ENCODE measurements at places on chromosomes 3 and 15.

DNA sequence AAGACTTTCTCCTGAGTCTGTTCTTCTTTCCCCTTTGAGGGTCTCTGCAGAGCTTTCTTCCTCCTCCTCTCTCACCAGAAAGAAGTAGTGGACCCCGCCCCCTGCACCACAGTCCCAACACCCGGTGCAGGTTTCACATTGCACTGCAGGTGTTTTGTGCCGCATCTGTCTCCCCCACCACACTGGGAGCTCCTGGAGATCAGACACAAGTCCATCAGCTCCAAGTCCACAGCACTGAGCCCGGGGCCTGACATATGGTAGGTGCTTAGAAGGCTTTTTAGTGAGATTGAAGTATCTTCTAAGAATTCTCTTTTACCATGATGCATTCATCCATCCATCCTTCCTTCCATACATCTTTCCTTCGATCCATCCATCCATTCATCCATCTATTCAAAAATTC, 9.8 kb downstream of the STRA6 start:
- no peak for DNase-seq

DNA sequence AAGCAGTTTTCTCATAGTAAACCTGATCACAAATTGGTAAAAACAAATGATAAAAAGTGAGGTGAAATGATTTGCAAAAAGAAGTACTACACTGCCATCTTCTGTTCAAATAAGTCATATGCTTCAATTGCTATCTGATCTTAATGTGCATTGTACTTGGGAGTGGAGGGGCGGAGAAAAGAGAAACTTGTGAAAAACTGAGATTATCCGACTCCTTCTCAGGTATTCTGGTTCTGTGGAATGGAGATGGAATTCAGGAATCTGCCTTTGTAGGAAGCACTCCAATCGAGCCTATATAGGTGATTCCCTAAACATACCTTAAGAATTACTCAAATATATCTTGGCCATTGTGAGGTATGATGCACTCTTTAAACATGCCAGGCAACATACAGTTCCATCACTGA, 180.6 kb downstream of the CHL1 start:
- no peak for DNase-seq

DNA sequence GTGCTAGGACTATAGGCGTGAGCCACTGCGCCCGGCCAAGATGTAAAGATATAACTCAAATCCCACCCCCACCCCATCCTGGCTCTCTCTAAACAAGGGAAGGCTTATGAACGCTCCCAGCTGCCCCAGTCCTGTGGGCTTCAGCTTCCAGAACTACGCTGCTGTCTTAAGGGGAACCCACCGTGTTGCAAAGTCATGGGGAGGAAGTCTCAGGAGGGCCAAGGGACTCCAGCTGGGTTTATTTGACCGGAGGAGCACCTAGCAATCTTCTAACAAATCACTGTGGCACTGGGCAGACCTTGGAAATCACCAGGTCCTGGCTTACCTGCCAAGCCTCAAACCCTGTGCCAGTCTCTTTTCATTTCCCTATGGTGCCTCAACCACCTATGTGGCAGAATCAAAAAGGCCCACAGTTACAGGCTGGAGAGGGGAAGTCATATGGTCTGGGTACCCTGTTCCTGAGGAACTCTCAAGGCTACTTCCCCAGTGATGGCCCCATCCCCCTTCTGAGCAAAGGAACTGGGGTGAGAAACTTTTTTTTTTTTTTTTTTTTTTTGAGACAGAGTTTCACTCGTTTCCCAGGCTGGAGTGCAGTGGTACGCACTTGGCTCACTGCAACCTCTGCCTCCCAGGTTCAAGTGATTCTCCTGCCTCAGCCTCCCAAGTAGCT, 83.4 kb downstream of the RBPMS2 start:
- DNase-seq: no peak

GRCh38 chr15:43046484-43046883, 59.4 kb downstream of the UBR1 start:
- DNase-seq: no peak

DNA sequence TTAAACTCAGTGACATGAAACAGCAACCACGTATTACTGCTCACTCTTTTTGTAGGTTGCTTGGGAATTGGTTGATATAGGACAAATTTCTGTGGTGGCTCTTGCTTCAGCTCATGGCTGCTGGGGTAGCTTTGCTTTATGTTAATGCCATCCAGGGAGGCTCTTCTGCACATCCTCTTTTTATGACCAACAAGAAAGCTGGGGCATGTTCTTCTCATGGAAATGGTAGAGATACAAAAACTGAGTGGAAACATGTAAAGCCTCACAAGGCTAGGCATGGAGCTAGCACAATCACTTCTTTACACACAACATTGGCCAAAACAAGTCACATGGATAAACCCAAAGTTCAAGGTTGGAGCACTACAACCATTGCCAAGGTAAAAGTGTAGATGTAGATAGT, 176.8 kb downstream of the NECTIN3 start:
- DNase-seq: no peak

GRCh38 chr3:62135741-62136140, 237.6 kb downstream of the FEZF2 start:
- no peak for DNase-seq

GRCh38 chr3:129068291-129068886, 7.8 kb downstream of the GP9 start:
- no peak for DNase-seq

DNA sequence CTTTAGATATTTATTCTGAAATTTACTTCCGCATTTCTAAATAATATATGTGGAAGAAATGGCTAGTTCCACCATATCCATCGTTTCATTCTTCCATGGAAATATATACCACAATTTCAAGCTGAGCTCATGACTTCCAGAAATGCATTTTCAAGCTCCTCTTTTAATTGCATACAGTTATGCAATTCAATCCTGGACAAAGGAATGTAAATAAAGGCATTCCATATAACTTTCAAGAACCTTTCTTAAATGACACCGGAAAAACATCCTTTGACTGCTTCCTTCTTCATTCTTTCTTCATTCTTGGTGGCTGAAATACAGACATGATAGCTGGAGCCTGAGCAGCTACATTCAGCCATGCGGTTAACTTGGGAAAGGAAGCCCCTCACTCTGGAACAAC, 185.2 kb upstream of the GADL1 start:
- DNase-seq: no peak

DNA sequence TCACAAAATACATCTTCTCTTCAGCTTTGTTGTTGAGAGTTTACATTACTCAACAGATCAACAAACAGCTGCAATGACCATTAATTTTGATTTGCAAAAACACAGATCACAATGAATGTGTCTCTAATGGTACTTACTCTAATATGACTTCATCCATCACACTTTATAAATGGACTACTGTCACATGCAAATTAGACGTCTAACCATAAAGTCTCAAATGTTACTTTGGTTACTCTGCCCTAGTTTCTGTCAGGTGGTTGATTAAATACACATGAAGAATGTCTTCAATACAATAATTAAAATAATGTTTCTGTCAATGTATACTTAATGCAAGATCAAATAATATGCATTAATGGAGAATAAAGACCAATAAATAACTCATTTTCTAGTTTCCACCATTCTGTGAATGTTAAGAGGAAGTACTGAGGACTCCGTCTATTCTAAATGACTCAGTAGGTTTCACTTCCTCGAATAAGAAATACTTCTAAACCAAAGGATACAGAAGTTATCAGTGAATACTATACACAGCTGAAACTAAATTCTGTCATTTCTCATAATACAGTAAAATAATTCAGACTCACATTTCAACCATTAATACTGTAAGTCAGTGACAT, 145.8 kb downstream of the CBLB start:
- no peak for DNase-seq

DNA sequence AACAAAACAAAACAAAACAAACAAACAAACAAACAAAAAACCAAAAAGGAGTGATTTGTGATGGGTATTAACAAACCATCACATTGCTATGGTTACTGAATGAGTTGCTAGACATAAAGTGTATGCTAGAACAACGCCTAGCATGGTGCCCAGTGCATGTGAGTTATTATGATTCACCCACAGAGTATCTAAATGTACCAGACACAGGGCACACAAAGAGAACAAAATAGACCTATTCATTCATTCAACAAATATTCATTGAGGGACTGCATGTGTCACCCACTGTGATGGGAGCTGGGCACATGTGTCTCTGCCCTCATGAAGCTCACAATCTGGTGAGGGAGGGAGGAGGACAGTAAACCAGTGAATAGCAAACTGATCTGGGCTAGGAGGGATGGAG, 11.6 kb upstream of the ACAN start:
- no peak for DNase-seq

GRCh38 chr3:123621186-123621849, 36.5 kb upstream of the HACD2 start:
- DNase-seq: no peak

DNA sequence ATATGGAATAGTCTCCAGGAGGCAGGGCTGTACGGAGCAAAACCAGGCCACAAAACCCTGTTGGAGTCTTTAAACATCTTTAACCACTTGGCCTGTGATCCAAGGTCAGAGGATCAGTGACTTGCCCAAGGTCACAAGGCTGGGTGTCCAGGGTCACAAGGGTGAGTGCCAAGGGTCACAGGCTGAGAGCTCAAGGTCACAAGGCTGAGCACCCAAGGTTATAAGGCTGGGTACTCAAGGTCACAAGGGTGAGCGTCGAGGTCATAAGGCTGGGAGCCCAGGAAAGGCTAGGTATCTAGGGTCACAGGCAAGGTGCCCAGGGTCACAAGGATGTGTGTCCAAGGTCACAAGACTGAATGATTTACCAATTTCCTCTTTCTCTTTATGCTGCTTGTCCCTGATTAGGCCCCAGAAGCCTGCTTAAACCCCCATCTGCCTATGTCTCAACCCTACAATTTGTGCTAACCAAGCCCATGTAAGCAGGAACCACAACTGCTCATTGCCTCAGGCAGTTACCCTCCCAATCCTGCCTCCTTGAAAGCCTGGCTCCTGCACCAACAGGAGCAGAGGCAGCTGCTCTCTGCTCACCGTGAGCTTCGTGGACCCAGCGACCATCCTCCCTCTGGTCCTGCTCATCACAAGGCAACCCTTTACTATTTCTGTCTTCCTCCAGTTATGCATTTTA, 51.5 kb downstream of the MGLL start:
- DNase-seq: no peak

DNA sequence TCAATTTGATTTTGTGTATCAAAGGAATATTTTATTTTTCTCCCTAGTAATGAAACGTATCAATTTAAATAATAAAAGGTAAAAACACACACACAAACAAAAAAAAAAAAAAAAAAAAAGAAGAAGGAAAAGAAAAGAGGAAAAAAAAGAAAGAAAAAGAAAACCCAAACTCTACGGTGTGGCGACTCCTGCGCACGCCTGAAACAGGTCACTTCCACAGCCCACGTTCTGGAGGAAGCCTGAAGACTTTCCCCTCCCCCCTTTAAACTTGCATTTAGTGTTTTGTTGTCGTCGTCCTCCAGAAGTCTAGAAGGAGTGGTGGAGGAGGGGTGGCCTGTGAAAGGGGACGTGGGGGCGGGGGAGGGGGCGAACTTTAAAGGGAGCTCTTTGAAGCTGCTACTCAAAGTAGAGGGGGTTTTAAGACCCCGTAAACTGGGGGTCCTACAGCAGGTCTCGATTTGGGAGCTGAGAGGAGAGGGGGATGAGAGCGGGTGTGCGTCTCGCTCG, 2.3 kb upstream of the TLE3 start:
- no peak for DNase-seq

DNA sequence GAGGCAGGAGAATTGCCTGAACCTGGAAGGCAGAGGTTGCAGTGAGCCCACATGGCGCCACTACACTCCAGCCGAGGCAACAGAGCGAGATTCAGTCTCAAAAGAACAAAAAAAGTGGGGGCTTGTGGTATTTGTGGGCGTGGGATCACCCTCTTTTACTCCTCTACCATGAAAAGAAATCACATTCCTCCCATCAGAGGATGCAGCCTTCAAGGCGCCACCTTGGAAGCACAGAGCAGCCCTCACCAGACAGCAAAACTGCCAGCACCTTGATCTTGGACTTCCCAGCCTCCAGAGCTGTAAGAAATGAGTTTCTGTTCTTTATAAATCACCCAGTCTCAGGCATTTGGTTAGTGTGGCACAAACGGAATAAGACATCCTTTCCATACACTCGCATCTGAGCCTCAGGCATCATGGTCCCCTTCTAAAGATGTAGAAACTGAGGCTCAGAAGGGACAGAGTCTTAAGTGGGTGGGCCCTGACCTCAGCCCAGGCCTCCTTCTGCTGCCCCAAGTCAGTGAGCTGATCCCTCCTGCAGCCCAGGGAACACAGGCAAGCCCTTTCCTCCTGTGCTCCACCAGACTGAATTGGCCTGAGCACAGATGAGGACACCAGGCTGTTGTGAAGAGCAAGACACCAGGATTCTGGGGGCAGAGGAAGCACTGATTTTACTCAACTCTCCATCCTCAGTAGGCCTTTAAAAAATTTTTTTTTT, 201.7 kb upstream of the LINGO1 start:
- no peak for DNase-seq
